ENCODE measurements at places on chromosomes 6 and 20.
A peak's percentile ranks its signal among the peaks of the same experiment; 100 is the strongest.

DNA sequence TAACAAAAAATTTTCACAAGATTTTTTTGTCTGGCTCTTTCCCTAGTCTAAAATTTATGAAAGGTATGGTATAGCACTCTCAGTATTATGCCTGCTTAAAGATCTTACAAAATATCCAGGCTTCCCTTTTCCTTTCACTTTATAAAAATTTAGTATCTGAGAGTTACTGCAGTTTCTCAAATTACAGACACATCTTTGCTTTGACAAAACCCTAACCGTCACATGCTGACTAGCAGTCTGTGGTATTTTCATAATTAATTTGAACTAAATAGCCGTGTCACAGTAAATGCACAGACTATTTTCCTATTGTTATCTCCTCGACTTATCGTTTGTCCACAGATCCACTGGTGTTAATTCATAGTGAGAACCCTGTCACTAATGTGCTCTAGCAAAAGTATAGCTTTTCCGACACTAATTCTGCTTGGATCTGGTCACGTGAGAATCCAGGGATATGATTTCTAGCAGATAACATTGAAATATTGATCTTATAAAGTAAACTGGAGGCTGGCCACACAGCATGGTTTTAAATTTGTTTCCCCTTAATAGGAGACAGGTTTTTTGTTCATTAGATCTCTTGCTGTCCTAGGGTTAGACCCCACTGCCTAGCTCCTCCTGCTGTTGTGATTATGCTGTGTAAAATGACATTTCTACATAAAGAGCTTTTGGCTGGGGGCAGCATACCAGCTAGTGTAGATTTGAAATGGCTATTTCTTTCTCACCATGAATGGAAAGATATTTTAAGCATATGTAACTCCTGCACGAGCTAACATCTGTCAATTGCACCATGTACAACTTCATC lies 340.6 kb upstream of the SASH1 start:
- DNase-seq: no peak

GRCh38 chr6:63783096-63783495 lies 147.5 kb downstream of the PHF3 start:
- DNase-seq: no peak

DNA sequence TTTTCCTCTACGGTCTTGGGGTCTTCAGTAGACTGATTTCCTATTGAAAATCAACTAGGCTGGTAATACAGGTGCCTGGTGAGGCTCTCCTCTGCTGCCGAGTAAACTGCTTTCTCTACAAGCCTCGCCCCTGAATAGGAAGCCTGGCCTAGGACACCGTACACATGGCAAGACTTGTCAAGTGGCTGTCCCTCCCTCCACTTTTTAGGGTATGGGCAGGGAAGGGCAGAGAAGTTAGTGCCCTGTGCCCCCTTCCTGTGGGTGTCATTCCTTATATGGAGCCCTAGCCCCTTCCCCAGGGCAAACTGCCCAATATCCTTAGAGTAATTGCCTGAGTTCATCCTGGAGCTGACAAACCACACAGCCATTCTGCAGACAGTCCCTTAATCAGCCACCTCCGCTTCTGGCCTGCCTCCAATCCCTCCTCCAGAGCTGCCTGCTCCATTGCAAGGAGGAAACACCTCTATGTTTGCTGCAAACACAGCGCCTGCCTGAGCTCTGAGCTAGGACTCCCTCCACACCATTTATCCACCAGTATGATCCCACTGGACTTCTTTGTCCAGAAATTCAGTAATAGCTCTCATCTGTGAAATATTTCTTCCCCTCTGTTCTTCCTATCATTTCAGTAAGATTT lies 93.1 kb downstream of the CHD6 start:
- DNase-seq: peak; percentile 39

GRCh38 chr6:2968600-2969135 lies 2.7 kb downstream of the SERPINB6 start:
- no peak for DNase-seq

Measured in omental fat pad (tissue), 4 donors.